GM12892 (cell line): ENCODE measurements at places on chromosomes 2 and 18.

DNA sequence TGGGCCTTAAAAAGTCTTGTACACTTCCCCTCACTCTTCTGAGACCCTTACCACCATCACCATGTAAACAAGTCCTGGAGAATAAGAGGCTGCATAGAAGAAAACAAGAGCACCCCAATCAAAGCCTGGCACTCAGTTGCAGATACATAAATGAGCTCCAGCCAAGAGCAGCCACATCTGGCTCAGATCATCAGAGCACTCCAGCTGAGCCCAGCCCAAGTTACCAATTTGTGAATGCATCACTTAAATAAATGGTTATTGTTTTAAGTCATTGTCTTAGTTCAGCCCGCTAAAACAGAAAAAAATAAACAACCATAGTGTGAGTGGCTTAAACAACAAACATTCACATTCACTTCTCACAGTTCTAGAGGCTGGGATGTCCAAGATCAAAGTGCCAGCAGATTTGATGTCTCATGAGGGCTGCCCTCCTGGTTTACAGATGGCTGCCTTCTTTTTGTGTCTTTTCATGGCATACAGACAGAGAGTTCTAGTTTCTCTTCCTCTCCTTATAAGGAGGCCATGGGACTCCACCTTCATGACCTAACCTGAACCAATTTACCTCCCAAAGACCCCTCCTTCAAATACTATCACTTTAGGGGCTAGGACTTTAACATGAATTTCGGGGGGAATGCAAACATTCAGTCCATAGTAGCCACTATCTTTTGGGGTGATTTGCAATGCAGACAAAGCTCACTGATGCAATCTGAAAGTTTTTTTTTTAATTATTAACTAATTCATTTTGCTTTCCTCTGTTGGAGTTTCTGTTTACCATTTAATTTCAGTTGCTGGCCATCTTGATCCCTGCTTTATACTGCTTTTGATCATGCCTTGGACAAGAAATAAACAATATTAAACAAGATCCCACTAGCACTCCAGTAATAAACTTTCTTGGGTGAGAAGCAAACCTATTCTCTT is 187.5 kb upstream of the ACVR2A start:
- DNase-seq, result no peak

- no peak for DNase-seq
These were observed 41.1 kb upstream of the CCDC150 start for GRCh38 chr2:196598412-196598811.

DNA sequence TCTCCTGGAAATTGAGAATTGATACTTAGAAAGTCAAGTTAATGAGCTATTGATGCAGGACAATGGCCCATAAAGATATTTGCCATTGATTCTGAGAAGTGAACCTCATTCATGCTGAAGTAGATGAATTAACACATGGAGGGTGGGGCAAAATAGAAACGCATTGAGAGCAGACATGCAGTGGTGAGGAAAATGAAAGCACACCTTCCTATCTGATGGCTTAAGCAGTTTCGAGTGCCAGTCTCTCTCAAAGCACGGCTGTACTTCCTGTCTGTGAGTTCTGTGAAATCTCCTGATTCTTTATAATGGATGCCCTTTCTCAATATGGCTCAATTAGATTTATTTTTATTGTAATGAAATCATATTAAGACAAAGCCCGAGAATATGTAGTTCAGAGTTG is 247.0 kb downstream of the TMX3 start:
- DNase-seq, result no peak

GRCh38 chr18:40810372-40810771 is 1144.7 kb upstream of the PIK3C3 start:
- no peak for DNase-seq

DNA sequence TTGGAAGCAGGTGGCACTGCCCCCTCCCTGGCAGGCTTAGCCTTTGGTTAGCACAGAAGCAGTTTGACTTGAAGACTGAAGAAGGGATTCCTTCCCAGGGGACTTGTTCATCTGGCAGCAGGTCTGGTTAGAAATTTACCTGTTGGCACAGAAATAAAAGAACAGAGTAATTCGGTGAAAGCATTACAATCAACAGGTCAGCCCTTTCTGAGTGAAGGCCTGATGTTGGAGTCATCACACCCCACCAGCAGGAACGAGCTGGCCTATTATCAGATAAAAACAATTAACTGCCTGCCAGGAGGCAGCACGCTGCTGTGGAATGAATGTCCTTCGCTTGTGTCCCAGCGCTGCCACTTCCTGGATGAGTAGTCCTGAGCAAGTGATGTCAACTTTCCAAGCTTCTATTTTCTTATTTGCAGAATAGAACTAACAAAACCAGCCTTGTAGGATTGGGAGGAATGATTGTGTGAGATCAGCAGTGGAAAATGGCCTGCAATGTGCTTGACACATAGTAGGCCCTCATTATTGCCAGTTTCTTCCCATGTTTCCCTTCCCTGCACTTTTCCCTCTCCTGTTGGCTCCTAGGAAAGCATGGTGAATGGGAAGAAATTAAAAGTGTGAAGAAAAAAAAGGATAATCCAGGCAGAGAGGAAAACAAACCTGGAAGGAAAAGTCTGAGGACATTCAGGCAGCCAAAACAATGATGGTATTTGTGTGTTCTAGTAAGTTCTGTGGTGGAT is 29.0 kb downstream of the LGALSL start:
- DNase-seq, result no peak

DNA sequence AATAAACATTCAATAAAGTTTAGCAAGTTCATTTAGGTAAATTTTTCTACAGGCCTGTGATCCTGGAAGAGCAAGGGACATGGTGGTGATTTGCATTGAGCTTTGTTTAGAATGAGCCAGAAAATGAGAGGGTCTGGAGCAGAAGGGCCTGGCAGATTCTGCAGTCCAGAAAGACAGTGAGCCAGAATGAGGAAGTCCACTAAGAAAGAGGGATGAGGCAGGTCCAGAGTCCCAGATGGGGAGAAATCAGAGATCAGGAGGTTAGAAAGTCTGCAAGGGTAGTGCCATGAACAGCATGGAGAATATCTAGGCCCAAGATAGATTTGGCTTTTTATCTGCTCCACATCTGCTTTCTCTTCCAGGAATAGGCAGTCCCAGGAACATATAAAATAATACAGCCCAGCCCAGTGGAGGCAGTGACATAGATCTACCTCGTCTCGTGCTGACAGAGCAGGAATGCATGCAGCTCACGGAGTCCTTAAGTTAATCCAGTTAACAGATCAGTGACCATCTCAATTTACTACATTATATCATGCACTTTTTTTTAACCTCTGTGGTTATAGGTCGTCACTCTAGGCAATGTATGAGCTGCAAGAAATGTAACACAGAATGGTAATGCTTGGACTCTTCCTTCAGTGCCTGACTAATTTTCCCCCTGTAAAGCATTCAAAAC is 429.0 kb downstream of the SUCLG1 start:
- no peak for DNase-seq
